ENCODE measurements at places on chromosomes 7 and 10.

GRCh38 chr10:51090190-51090589 lies 15.9 kb downstream of the PRKG1 start:
- no peak for DNase-seq

- no peak for DNase-seq
Observed at GRCh38 chr10:24569330-24569796, 154.3 kb downstream of the ARHGAP21 start.

DNA sequence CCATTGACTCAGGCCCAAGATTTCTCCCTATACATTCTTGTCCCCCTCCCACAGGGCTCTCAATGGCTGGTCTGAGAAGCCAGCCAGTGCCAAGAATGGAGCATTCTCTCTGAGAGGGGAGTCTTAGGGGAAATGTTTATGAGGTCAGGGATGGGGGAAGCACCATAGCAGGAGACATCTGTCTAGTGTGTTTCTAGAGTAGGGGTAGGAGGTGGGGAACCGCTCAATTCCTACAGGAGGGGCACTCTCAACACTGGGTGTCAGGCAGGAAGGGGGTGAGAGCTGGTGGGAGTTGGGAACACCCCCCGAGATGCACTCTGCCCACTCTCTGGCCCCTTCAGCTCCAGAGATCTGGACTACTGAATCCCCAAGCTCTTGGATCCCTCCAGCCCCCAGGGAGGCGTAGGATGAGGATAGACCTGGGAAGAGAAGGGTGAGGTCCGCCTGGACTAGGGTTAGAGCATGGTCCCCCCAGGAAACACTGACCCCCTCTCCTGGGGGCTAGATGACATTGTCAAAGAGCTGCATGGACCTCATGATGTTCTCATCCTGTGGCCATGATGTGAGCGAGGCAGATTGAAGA lies 8.7 kb upstream of the OGA start:
- DNase-seq = no peak

- no peak for DNase-seq
Observed at GRCh38 chr10:113359655-113360054, 193.2 kb upstream of the HABP2 start.

GRCh38 chr10:110192552-110192951 lies 14.9 kb upstream of the MXI1 start:
- no peak for DNase-seq

- DNase-seq = no peak
Observed at GRCh38 chr7:50939021-50939420, 156.3 kb upstream of the GRB10 start.

Data from globus pallidus (tissue), 1 donor.